ENCODE measurements at places on chromosomes 7 and 10. TPM values are rescaled to one million over a fixed set of nuclear protein-coding genes. Genes with fewer than 3 reads are reported as not detected.

GRCh38 chr10:3588816-3589215, 196.2 kb downstream of the KLF6 start:
- H3K4me1 ChIP-seq = no peaks in the 10 kb centered on the region
- no peak overlapping the region for H3K27ac ChIP-seq
- H3K27me3 ChIP-seq = no peaks in the 10 kb centered on the region
- no peak overlapping the region for H3K4me3 ChIP-seq

DNA sequence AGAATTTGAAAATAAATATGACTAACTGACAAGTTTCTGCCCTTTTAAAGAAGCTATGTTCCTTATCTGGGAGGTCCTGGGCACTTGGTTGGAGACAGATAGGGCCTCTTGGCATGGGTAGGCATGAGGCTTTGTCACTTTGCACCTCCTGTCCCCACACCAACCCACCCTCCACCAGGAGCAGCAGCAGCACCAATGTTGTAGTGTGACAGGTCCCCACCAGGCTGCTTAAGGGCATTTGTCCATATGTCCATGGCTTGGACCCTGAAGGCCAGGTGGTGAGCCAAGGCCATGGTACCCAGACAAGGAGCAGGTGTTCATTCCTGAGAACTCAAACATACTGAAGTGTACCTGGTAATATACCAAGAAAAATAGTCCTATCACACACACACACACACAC, 629.1 kb downstream of the ACTR3B start:
- no peak overlapping the region for H3K27ac ChIP-seq
- no peaks in the 10 kb centered on the region for H3K4me1 ChIP-seq
- no peak overlapping the region for H3K4me3 ChIP-seq
- H3K27me3 ChIP-seq = no peaks in the 10 kb centered on the region
- no peak for DNase-seq

DNA sequence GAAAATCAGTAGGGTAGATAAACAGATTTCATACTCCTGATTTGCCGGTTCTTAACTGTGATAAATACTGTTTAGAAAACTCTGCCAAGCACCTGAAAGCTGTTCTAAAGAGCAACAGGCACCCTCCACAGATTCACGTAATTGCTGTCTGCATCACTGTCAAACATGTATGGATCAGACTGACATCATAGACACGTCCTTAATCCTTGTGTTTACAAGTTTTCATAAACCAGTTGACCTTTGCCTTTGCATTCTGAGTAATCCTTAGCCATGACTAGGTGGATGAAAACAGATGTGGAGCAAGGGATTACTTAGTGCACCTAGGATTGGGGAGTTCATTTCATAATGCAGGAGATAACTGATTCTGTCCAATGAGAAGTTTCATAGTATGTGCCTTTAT, 41.6 kb downstream of the SLC39A12 start:
- peaks cover 9% of the 10 kb centered on the region for H3K4me1 ChIP-seq
- 0 out of 2 replicates have a peak, but pooled peaks cover 4% of the 10 kb centered on the region for H3K27me3 ChIP-seq
- H3K36me3 ChIP-seq = no peaks in the 10 kb centered on the region
- no peak for DNase-seq
- H3K4me3 ChIP-seq = no peak overlapping the region

- H3K27me3 ChIP-seq = no peaks in the 10 kb centered on the region
- H3K27ac ChIP-seq = no peak overlapping the region
- H3K4me1 ChIP-seq = no peaks in the 10 kb centered on the region
- no peak overlapping the region for H3K4me3 ChIP-seq
- no peak for DNase-seq
- H3K36me3 ChIP-seq = no peaks in the 10 kb centered on the region
Measured at GRCh38 chr7:5630670-5631069, 150.8 kb downstream of the RNF216 start.

GRCh38 chr10:64116707-64117106, 595.5 kb downstream of the REEP3 start:
- no peak overlapping the region for H3K27ac ChIP-seq
- no peaks in the 10 kb centered on the region for H3K27me3 ChIP-seq
- DNase-seq = no peak
- H3K36me3 ChIP-seq = no peaks in the 10 kb centered on the region

- no peaks in the 10 kb centered on the region for H3K27me3 ChIP-seq
- H3K36me3 ChIP-seq = no peaks in the 10 kb centered on the region
- no peak overlapping the region for H3K4me3 ChIP-seq
- peaks cover 25% of the 10 kb centered on the region for H3K4me1 ChIP-seq
- peak overlapping the region; percentile 81 for H3K27ac ChIP-seq
Measured at GRCh38 chr10:100019787-100020141, 10.0 kb upstream of the DNMBP start.

DNA sequence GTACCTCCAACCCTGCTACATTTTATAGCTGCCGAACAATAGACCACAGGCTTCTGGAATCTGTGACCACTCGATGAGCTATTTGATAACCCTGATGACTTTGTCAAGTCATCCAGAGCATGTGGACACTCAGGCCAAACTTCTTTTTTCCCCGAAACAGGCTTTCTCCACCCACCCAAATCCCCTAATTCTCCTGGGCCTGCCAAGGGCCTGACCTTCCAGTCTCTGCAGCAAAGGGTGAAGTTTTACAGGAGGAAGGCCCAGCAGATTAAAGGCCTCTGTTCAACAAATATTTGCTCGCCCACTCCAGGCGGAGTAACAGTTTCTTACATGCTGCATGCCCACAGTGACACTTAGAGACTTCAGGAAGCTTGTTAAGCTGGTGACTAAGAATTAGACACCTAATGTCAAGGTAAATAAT, 2.0 kb downstream of the JCAD start:
- no peak overlapping the region for H3K4me3 ChIP-seq
- H3K27ac ChIP-seq = no peak overlapping the region
- H3K27me3 ChIP-seq = no peaks in the 10 kb centered on the region
- no peaks in the 10 kb centered on the region for H3K36me3 ChIP-seq
- DNase-seq = no peak

- no peaks in the 10 kb centered on the region for H3K4me1 ChIP-seq
- no peak overlapping the region for H3K4me3 ChIP-seq
- no peaks in the 10 kb centered on the region for H3K36me3 ChIP-seq
Measured at GRCh38 chr7:5450549-5451327, 27.1 kb upstream of the TNRC18 start.

DNA sequence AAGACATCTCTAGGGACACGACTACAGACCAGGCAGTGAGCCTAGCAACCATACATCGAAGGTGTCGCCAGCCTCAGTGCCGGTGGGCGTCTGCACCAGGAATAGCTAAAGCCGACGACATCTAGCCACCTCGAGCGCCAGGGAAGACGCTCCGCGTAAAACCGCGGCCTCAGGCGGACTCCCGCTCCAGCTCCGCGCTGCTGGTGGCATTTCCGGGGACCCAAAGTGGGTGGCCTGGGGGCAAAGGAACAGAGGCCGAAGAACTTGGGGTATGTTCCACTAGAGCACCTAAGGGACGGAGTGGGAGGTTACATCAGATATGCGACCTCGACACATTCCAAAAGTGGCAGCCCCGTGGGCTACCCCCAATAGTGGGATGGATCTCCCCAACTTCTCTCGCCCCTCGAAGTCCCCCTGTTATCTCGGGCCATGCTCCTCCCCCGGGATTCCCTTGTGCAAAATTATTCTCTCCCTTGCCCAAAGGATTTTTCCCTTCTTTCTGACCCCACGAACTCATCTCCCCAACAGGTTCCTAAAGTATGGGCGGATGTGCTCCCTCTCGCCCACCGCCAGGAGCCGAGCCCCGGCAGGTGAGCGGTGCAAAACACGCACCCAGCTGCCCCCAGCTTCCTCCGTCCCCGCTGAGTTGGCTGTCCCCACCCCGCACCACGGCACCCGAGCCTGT, 1.2 kb downstream of the KCNMA1 start:
- no peak overlapping the region for H3K27ac ChIP-seq
- H3K27me3 ChIP-seq = peaks cover 6% of the 10 kb centered on the region
- H3K4me3 ChIP-seq = peak overlapping the region; percentile 76
- no peaks in the 10 kb centered on the region for H3K36me3 ChIP-seq

GRCh38 chr7:100983451-100984187, 14.3 kb downstream of the MUC12 start:
- no peak overlapping the region for H3K4me3 ChIP-seq
- H3K27ac ChIP-seq = no peak overlapping the region
- no peak for DNase-seq
- no peaks in the 10 kb centered on the region for H3K36me3 ChIP-seq

DNA sequence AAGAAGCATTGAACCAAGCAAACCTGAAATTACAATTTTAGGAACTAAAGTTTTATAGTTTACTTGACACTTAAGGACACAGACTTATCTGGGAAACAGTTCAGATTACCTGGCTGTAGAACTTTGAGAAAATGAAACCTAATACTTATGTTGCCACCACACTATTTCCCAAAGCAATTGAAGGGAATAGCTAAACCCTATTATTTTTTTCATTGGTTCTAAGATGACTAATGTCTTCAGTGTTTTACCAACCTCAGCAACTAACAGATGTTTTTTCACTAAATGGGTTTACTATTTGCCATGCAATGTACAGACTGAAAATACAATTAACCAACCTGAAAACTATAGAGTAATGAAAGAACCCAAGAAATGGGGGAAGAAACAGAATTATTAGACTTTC, 689.6 kb downstream of the SORCS1 start:
- H3K4me3 ChIP-seq = no peak overlapping the region
- H3K36me3 ChIP-seq = no peaks in the 10 kb centered on the region
- H3K27ac ChIP-seq = no peak overlapping the region
- no peaks in the 10 kb centered on the region for H3K27me3 ChIP-seq
- no peak for DNase-seq
- no peaks in the 10 kb centered on the region for H3K4me1 ChIP-seq

- H3K4me3 ChIP-seq = no peak overlapping the region
- DNase-seq = peak; percentile 61
- H3K27ac ChIP-seq = no peak overlapping the region
- H3K36me3 ChIP-seq = no peaks in the 10 kb centered on the region
Measured at GRCh38 chr10:100518761-100519241, 860 bp downstream of the SEC31B start.

- peaks cover 21% of the 10 kb centered on the region for H3K4me1 ChIP-seq
- peaks cover 2% of the 10 kb centered on the region for H3K27me3 ChIP-seq
- H3K27ac ChIP-seq = no peak overlapping the region
- H3K36me3 ChIP-seq = no peaks in the 10 kb centered on the region
- DNase-seq = no peak
Measured at GRCh38 chr10:33160151-33160550, 174.3 kb downstream of the NRP1 start.

- H3K27me3 ChIP-seq = peaks cover 4% of the 10 kb centered on the region
- H3K27ac ChIP-seq = no peak overlapping the region
- H3K4me3 ChIP-seq = no peak overlapping the region
- peaks cover 12% of the 10 kb centered on the region for H3K4me1 ChIP-seq
Measured at GRCh38 chr7:25684360-25684759, 456.1 kb upstream of the NPVF start.

- no peaks in the 10 kb centered on the region for H3K4me1 ChIP-seq
- H3K36me3 ChIP-seq = no peaks in the 10 kb centered on the region
- DNase-seq = no peak
- no peaks in the 10 kb centered on the region for H3K27me3 ChIP-seq
Measured at GRCh38 chr10:122124808-122125207, 135.8 kb downstream of the TACC2 start.

DNA sequence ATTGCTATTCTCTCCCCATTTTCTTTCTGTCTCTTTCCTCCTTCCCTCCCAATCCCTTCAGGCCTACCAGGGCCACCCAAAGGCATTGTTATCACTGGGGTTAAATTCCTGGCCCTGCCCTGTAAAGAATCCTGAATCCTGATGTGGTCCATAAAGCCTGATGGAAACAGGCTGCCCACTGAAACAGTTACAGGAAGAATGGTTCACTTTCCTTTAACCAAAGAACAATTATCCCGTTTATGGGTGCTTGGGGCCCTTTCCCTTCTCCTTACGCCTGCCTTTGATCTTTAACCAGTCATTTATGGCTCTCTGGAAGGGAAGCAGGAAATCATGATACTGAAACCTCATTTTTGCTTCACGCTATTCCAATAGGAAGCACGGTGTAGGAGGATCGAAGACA, 273.1 kb upstream of the NEBL start:
- no peaks in the 10 kb centered on the region for H3K4me1 ChIP-seq
- no peaks in the 10 kb centered on the region for H3K36me3 ChIP-seq
- H3K27ac ChIP-seq = no peak overlapping the region
- H3K27me3 ChIP-seq = no peaks in the 10 kb centered on the region
- DNase-seq = no peak

DNA sequence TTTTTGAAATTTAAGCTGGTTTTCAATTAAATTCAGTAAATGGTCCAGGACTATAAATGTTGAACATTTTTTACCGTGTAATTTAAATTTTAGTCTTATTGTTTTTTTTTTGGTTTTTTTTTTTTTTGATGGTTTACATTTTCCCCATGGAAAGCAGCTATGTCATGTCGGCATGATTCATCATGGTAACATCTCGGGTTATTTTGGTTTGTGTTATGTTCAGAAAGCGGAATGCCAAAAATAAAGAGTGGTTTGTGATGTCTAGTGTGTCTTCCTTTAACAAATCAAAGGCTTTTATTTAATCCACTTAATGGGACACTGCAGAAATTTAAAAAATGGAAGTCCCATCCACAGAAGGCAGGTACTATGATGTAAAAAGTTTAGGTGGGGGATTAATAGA, 58.5 kb downstream of the TRUB1 start:
- DNase-seq = no peak
- H3K27me3 ChIP-seq = no peaks in the 10 kb centered on the region
- H3K4me3 ChIP-seq = no peak overlapping the region

- H3K36me3 ChIP-seq = no peaks in the 10 kb centered on the region
- H3K27ac ChIP-seq = no peak overlapping the region
- no peak overlapping the region for H3K4me3 ChIP-seq
- peaks cover 56% of the 10 kb centered on the region for H3K4me1 ChIP-seq
- H3K27me3 ChIP-seq = no peaks in the 10 kb centered on the region
Measured at GRCh38 chr10:104324931-104325330, 13.3 kb downstream of the ITPRIP start.

DNA sequence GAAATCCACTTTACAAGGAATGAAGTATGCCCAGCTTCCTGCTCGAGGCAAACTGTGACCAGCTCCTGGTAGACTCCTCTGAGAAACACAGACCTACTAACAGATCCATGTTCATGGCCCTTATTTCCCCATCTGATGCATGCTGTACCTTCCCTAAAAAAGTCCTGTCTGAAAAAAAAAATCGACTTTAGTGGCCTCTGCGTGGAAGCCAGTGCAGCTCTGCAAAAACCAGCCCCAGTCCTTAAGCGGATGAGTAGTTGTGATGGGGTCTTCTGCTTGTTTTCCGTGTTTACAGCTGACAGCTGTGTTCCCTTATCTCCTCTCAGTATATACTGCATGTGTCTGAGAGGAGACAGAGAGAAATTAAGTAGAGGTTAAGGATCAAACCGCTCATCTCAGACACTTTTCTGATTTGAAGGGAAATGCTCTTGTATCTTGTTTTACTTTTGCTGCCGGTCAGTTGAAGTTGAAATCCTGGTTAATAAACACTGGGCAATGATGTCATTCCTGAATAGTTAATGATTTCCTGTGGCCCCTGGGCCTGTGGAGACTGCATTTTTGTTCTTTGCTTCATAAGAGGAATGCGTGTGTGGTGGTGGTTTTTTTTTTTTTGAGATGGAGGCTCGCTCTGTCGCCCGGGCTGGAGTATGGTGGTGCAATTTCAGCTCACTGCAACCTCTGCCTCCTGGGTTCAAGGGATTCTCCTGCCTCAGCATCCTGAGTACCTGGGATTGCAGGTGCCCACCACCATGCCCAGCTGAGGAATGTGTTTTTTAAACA, 67.6 kb downstream of the DOCK1 start:
- no peak overlapping the region for H3K27ac ChIP-seq
- H3K4me3 ChIP-seq = no peak overlapping the region
- no peaks in the 10 kb centered on the region for H3K36me3 ChIP-seq

The TACC2 gene
- not detected for total RNA-seq

The BUB3 gene
- total RNA-seq = 183 TPM

The LIMK1 gene
- 44.7 TPM for total RNA-seq

The CCDC172 gene
- not detected for total RNA-seq

The GPR26 gene
- total RNA-seq = not detected

The CPA1 gene
- total RNA-seq = not detected

The SYNPO2L gene
- not detected for total RNA-seq

The HOXA7 gene
- 7.5 TPM for total RNA-seq

The SPAM1 gene
- total RNA-seq = not detected

The C7orf57 gene
- not detected for total RNA-seq

Measured in Karpas-422 (cell line).